ENCODE measurements at places on chromosomes 2 and 18. TPM values are rescaled to one million over a fixed set of nuclear protein-coding genes. Genes with fewer than 3 reads are reported as not detected.

GRCh38 chr2:27806311-27807059 lies 35.0 kb downstream of the MRPL33 start:
- DNase-seq, result no peak

DNA sequence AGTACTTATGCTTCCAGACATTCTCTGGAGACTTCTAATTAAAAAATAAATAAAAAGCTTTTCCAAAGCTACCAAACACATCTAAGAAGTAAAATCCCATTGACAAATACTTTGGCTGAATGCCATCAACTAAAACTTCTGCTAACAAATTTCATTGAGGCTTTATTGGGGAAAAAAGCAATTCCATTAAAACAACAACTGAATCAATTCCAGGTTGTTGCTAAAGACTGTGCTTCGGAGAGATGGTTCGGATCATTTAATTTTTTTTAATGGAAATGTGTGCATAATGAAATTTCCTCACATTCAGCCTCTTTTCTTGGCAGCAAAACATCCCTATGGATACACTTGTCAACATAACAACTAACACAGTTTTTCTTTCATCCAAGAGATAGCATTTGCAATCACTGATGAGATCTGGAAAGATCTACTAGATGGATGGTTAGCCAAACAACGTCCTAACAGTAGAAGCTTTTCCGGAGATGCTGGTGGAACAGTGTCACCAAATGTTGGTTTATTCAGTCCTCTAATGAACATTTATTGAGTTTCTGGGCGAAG lies 446.1 kb upstream of the FAM98A start:
- DNase-seq, result no peak

DNA sequence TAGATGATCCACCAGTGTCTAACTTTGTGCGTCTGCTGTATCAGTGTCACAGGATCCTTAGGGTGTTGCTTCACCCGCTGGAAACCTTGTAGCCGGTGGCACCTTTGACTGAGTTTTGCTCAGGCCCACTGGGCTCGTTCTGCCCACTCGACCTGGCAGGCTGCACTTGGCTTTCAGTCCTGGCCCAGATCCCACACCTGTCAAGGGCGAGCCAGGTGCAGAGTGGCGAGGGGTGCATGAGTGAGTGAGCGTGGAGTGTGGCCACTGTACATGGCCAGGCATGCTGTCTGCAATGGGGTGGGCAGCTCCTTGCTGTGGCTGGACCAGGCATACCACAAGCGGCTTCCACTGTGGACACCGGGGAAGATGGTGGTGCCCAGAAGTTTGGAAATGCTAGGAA lies 179.0 kb downstream of the FAM210A start:
- DNase-seq, result no peak

- DNase-seq, result no peak
These were observed 143.4 kb downstream of the CAPN13 start for GRCh38 chr2:30663806-30664205.

Gene ABCB11
- total RNA-seq, result 0.18 TPM

- no peak for DNase-seq
These were observed 663.3 kb upstream of the CHAC2 start for GRCh38 chr2:53104263-53104662.

Gene GRB14
- 3.2 TPM for total RNA-seq

- DNase-seq, result no peak
These were observed 4.6 kb upstream of the DNAJC5G start for GRCh38 chr2:27270670-27271069.

Gene MAP3K19
- not detected for total RNA-seq

Gene C2orf78
- total RNA-seq, result not detected

DNA sequence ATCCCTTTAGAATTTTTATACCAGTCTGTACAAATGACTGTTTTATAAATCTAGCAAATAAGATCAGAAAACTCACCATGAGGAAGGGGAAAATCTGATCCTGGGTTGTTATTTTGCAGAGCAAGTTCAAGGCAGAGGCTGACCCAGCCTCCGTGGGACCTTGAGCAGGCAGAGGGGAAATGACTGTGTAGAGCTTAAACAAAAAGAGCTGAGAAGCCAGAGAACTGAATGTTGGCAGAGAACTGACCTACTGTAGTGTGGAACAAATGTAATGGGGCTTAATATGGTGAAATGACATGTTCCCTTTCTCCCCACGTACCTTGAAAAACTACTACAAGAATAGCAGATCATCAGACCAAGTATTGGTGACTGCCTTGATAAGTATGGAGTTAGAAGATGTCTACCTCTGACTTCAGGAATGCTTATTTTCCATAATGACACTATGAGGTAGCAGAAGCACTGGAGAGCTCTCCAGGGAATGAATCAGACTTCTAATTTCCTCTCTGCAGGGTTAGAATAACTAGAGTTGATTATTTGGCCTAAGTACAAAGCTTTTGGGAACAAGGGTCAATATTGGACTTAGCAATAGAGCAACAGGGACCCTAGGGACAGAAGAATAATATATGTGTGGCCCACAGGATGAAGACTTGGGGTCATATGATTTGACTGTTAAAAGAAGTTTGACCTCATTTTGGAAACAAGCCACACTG lies 304.4 kb downstream of the CCDC178 start:
- DNase-seq, result peak; percentile 77

DNA sequence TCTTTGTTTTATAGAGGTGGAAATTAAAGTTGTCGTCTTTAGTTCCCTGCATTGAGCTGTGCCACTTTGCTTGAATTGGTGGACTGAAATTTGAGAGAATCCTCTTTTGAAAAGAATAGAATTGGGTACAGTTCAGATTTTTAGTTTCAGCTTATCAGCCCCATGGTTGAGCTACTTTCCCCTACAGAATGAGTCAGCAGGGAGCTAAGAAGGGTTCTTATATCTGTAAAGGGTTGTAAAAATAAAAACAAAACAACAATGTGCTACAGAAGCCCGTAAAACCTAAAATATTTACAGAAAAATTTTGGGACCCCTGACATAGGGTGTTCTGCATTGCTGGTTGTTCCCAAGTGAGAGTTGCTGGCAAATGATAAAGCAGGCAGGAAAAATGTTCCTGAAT lies 12.6 kb downstream of the SLC20A1 start:
- no peak for DNase-seq

DNA sequence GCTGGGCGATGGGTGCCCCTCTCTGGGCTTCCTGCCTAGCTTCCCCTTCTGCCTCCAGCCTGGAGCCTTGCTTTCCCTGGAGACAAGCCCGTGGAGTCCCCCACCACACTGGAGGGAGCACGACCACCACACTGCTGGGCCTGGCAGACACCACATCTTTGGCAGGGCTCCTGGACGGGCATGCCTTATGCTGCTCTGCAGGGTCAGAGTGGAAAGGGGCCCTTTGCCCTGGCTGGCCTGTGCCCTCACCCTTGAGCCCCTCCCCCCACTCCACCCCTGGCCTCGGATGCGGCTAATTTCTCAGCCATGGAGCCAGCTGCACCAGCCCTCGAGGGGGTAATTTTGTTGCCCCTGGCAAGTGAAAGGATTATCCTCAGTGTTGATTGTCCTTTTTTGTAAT lies 194.5 kb downstream of the LOXHD1 start:
- DNase-seq, result no peak

- no peak for DNase-seq
These were observed 17.7 kb downstream of the SRSF7 start for GRCh38 chr2:38733300-38733971.

DNA sequence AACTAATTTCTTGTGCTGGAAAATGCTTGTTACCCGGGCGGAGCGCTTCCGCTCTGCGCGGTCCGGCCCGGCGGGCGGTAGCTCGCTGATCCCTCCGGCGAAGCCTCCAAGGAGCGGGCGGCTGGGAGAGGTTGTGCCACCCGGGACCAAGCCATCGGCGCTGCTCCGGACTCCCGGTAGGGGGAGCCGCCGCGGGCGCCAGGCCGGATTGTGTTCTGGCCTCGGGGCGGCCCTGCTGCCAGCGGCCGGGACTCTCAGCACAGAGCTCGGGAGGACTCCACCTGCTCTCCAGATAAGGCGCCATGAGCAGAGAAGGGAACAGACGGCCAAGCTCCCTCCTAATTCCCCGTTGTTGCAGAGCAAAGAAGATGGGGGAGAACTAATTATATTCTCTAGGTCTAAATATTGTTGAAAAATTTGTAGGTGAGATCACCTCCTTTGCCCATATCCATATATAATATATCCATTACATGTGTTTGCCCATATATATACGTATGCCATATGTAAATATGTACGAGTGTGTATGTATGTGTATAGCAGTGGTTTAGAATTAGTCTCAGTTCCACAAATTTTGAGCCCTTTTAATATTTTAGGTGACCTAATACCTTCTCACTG lies 13.8 kb upstream of the SATB2 start:
- DNase-seq, result no peak

Gene C2orf74
- total RNA-seq, result 8.3 TPM

- no peak for DNase-seq
These were observed 46.8 kb downstream of the SH3BP4 start for GRCh38 chr2:234998404-234999211.

DNA sequence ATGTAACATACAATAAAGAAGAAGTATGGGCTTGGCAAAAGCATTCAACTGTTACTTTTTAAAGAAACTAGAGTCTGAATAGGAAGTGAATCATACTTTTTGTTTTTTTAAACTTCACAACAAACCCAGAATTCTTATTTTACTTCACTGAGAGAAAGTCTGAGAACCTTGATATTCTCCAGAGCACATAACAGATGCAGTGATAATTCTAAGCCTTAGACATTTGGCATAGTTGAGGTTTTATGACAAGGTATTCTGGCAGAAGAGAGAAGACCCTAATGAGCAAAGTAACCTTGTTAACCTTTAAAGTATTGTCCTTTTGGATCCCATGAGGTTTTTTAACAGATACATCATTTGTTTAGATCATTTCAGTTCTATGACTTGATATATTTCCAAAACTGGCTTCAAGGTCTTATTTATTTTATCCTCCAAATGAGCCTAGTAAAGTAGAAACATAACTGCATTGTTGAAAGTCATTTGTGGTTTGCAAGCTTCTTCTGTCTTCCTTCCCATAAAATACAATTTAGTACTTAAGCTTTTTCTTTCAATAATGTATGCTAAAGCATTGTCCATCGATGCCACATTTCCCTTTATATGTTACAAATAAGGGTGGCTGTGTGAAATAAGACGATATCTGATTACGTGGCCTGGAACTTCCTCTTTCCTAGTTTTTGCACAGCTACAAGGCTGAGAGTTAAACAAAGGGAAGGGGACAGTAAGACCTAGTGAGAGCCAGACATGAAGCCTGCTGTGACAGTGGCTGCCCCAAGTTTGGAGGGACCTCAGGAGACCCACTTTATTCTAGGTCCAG lies 86.1 kb upstream of the ITPRID2 start:
- DNase-seq, result no peak

Gene ZNF2
- 7.7 TPM for total RNA-seq

Gene RTKN
- 14.5 TPM for total RNA-seq

DNA sequence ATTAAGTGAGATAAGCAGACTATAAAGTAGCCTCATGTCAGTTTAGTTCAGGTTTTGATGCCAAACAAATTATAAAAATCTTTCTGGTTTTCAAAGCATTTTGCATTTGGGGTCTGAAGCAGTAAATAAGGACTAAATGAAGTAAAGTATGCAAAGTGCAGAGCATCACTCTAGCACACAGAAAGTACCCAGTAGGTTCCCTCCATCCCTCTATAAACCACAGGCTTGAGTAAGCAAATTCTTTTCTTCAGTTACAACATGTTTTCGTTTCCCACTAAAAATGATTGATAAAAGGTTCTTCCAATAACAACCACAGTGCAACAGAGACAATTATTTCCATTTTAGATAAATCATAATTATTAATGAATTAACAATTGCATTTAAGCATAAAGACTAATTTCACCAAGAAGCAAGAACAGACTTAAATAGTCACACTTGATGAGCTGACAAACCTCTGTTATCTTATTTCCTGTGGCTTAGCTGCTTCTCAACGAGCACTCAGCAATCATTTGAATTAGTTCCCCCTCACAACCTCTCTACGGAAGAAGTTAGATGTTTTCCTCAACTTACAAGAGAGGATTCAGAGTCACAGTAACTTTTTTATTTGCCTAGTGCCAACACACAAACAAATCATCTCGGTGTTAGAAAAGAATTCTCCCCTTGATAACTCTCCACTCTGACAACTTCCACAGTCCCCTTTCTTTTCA lies 249.8 kb downstream of the NBAS start:
- no peak for DNase-seq

Gene RNU2-63P
- not detected for total RNA-seq

- DNase-seq, result no peak
These were observed 230.1 kb downstream of the RNF152 start for GRCh38 chr18:61662726-61663125.

GRCh38 chr2:175931805-175932204 lies 70.3 kb downstream of the LNPK start:
- DNase-seq, result no peak

Gene ATP6V1B1
- not detected for total RNA-seq

- no peak for DNase-seq
These were observed 15.3 kb downstream of the UNC50 start for GRCh38 chr2:98623657-98624056.

- no peak for DNase-seq
These were observed 50.9 kb upstream of the CD226 start for GRCh38 chr18:69998523-69998987.

Gene SIX2
- 1.8 TPM for total RNA-seq

Gene DLGAP1
- total RNA-seq, result 1.6 TPM

DNA sequence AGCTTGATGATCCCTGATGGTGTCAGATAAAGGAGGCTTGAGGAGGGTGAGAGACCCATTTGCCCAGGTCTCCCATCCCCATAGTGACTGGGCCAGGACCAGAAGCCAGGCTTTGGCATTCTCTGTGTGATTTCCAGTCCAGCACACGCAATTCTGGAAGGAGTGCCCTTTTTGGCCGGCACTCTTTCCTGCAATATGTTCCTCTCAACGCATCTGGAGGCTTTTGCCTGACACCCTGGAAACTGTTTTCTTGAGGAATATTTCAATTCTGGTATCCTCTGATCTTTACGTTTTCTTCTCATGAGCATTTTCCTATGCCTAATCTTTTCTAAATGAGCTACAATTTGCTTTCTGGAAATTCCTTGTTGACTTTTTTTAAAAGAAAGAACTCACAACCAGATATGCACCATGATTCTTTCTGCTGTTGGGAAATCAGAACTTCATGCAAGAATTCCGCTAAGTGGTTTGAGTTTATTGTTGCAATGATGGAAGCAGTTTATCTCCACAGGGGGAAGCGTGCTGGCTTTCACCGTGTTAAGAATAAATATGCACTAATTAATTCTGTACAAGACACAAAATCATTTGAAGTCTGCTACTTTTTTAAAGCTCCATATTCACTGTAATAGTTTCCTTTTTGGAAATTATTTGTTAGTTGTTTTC lies 143.7 kb downstream of the NAPG start:
- no peak for DNase-seq

DNA sequence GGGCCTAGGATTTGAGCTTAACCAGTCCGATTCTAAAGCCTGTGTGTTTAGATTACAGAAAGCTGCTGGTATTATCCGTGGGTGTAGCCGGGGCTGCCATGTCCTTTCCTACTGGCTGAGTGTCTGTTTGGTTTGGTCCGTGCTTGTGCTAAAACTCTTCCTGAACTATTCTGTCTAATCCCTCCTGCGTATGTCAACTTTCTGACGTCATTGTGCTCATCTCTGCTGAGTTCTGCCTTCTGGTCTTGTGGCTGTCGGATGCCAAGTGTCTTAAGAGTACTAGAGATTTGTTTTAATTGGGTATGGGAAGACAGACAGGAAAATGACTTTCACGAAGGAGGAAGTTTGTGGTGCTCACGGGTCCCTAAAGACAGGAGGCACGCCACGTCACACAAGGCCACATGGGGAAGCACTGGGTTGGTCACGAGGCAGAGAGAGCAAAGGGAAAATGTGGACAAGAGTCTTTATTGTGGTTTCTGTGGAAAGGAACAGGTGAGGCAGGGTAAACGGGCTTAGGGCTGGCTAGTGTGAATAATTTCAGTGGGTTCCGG lies 31.8 kb upstream of the NTSR2 start:
- no peak for DNase-seq

GRCh38 chr18:33647365-33647764 lies 69.3 kb downstream of the ASXL3 start:
- no peak for DNase-seq

- no peak for DNase-seq
These were observed 1324.1 kb upstream of the SLC39A10 start for GRCh38 chr2:194332799-194333490.
